G401 (cell line): ENCODE measurements at places on chromosomes 5 and 9.
A peak's percentile ranks its signal among the peaks of the same experiment; 100 is the strongest.

DNA sequence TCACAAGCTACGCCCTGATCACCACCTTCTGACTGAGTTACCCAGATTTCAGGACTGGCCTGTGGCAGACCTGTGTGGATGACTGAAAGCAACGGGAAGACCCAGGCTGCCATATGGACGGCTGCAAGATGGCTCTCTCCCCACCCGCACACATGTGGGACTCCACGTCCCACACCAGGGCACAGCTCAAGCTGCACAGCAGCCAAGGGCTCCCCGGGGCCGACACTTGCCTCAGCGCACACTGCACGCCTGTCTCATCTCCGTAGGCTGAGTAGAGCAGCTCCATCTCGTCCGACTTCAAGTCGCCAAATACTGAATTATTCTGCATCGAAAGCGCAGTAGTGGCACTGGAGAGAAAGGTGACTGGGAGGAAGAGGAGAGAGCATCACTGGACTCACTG is 14.5 kb downstream of the BRD9 start:
- DNase-seq: no peak

- DNase-seq: no peak
Observed at GRCh38 chr9:122551371-122551770, 1.5 kb upstream of the OR1N2 start.

DNA sequence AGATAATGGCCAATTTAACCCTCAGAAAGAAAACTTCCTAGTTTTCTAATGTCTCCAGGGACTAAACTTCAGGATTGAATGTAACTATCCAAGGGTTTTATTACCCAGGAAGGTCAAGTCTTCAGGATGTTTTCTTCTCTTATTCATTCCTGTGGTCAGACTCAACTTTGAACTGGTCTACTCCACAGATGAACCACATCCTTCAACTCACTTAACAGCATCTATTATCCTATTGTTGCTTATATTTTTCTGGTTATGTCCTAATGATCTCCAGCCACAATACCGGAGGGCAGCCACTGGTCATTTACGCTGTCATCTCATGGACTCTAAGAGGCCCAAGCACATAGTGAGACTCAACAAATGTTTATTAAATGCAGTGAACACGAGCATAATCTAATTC is 47.2 kb upstream of the LIFR start:
- no peak for DNase-seq

GRCh38 chr5:179766021-179766725 is 27.6 kb upstream of the LTC4S start:
- DNase-seq: no peak

GRCh38 chr5:167582283-167582682 is 709.2 kb upstream of the WWC1 start:
- no peak for DNase-seq

- no peak for DNase-seq
Observed at GRCh38 chr9:13210306-13210705, 69.2 kb downstream of the MPDZ start.

DNA sequence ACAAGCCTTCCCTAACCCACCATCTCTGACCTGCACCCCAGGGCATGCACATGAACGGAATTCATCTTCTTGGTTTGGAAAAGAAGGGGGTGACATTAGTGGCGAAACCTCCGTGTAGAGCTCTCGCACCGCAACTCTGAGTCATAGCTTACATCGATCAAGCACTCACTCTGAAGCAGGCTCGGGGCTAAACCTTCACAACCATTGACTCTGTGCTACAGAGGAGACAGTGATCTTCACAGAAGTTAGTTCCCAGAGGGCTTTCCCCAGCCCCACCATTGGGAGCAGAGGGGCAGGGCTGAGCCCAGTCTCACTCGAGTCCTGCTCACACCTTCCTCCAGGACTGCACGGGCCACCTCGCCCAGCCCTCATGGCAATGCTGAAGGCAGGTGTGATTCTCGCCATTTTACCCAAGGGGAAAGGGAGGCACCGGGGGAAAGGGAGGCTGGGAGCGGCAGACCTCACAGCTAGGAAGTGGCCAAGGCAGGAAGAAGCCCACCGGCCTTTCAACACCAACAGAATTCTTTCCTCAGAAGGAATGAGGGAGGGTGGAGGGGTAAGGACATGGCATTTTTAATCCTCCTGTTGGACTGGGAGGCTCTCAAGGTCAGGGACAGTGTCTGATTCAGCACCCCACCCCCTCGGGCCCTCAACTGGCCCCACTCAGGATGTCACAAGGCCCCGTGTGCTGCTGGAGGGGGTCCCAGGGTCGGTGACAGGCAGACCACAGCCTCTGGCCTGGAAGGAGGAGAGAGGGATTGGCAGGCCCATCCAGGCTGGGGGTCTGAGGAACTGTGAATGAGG is 25.9 kb upstream of the IL17B start:
- no peak for DNase-seq

DNA sequence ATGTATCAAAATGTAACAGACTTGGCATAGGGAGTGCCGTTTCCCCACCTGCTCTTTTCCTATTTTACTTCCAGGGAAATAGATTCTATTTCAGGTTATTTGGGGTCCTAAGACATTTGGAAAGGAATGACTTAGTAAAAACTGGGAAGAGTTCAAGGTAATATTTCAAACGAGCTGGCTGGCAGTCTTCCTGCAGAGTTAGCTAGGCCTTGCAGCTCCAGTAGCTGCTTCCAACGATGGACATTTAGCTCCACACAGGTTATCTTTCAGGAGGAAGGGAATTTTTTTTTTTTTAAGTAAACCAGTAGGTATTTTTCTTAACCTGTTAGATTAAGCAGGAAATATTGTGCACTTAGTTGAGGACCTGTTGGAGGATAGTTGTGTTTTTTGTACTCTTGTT is 45.2 kb downstream of the TLE4 start:
- DNase-seq: peak; percentile 59

DNA sequence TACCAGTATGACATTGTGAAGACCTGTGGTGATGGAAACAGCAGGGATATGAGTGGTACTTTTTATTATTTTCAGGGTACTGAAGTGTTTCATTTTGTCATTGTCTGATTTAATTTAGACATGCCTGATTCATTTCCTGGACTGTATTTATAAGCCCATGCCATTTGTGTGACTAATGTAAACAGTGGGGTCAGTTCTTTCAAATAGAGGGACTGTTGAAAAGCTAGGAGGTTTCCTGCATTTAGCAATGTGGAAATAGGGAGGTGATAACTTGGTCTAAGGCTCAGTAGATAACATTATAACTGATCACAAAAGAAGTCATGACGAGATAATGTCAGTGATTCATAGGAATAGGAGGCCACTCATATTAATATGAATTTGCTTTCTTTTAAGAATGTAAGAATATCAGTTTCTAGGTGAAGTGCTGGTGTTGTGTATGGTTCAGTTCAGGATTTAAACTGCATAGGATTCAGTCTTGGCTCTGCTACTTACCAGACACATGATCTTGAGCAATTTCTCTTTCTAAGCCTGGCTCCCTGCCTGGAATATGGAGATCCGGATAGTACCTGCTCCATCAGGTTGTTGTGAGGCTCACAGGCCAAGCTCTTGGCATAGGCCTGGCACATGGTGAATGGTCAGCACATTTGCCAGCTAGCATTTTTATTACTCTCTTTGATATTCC is 7.5 kb downstream of the RASGRF2 start:
- no peak for DNase-seq

- no peak for DNase-seq
Observed at GRCh38 chr5:111779922-111780292, 22.9 kb upstream of the NREP start.

- no peak for DNase-seq
Observed at GRCh38 chr5:37002176-37002751, 125.7 kb downstream of the NIPBL start.

GRCh38 chr5:73488806-73489205 is 9.4 kb upstream of the BTF3 start:
- no peak for DNase-seq

DNA sequence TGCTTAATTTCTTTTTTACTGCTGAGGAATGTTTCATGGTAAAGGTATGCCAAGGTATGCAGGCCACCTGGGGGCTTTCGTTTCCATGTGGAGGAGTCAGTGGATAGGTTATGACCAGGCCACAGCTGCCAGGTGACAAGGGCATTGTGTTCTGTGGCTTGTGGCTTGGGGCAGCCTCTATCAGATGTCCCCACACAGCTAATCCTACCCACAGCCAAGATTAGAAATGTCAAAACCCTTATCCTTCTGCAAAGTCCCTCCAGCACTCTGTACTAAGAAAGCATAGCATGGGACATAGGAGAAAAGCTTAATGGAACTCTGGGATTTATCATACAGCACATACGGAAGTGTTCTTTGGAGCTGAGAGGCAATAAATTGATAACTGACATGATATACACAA is 171.2 kb upstream of the S1PR3 start:
- no peak for DNase-seq

GRCh38 chr9:133734590-133735414 is 3.4 kb downstream of the SARDH start:
- no peak for DNase-seq

GRCh38 chr9:93573516-93573828 is 2.9 kb upstream of the PHF2 start:
- DNase-seq: no peak

DNA sequence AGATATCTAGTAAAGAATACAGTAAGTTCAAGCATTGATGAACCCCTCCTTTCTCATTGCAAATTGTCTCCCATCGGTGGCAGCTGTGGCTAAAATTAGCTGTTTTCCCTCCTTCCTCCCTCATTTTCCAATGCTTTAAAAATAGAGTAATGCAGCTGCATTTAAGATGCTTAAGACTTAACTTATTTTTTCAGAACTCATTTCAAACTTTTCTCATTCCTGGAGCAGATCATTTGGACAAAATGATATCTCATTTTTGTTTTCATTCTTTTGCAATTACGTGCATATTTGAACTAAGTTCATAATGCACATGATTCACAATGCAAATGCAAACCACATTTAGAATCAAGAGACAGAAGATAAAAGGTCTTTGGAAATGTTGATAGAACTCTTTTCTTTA is 14.6 kb downstream of the HSPB3 start:
- no peak for DNase-seq

GRCh38 chr5:178383919-178384815 is 151.6 kb upstream of the PHYKPL start:
- peak; percentile 70 for DNase-seq

- no peak for DNase-seq
Observed at GRCh38 chr5:164748861-164749260, 1243.4 kb downstream of the MAT2B start.

- no peak for DNase-seq
Observed at GRCh38 chr9:14822666-14823065, 87.6 kb downstream of the FREM1 start.

- DNase-seq: no peak
Observed at GRCh38 chr5:14186059-14186830, 43.1 kb downstream of the TRIO start.

- DNase-seq: no peak
Observed at GRCh38 chr9:108612513-108612912, 243.3 kb downstream of the ACTL7B start.

- no peak for DNase-seq
Observed at GRCh38 chr5:51731421-51732029, 348.3 kb downstream of the ISL1 start.

DNA sequence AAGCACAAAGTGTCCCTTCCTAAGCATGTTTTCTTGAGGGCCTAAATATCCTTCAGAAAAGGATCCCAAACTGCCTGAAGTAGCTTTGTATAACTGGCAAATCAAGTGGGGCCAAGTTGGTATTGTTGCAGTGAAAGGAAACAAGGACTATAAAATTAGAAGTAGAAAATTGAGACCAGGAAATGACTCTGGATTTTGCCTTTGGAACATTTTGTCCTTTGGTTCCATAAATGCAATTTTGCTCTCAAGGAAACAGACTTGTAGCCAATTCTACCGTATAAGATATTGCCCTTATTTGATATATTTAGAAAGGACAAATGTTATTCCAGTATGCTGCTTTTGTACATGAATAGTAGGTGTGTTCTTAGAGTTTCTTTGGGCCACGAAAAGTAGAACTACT is 34.4 kb downstream of the RABGAP1 start:
- DNase-seq: no peak

DNA sequence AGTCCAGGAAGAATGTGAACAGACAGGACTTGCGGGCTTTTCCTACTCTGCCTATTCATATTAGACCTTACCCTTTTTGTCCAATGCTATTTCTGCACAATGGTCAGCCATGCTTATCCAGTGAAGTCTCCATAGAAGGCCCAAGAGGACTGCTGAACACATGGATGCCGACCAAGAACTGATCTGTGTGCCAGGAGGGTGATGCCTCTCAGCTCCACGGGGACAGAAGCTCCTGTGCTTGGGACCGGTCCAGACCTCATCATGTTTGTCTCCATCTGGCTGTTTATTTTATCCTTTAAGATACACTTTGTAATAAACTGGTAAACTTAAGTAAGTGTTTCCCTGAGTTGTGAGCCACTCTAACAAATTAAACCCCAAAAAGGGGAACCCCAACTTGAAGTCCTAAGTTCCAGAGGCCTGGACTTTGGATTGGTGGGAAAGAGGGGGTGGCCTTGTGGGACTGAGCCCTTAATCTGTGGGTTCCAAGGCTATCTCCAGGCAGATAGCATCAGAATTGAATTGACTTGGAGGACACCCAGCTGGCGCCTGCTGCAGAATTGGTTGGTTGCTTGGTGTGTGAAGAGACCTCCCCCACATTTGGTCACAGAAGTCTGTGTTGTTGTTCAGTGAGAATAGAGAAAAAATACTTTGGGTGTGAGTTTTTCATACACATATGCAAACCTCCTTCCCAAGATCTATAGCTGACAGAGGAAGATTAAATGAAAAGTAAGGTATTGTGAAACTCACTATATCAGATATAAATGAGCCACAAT is 57.9 kb upstream of the ANKH start:
- DNase-seq: peak; percentile 70

- DNase-seq: no peak
Observed at GRCh38 chr5:167702014-167702413, 589.4 kb upstream of the WWC1 start.

DNA sequence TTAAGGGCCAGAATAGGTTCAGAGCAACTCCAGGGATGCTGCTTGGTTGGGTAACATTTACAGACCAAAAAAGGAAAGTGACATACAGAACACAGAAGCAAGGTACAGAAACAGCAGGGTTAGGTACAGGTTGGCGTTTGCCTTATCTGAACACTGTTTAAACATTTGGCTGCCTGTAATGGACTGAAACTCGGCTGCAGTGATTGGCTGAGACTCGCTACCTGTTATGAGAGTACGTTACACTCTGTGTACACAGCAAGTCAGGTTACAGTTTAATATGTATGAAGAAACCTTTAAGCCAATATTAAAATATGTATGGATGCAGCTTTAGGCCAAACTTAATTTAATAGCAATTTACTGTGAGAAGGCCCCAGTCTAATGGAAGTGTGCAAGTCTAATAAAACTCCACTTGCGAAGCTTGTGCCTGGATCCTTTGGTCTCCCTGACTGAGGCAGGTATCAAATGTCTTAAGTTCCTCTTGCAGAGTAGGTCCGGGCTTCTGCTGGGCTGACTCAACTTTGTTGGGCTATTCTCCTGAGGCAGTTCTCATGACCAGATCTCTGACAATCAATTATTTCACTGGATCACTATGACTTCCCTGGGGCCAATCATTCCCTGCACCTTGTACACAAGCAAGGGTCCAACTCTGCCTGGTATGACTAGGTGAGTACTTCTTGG is 204.9 kb downstream of the ZNF462 start:
- DNase-seq: no peak

- no peak for DNase-seq
Observed at GRCh38 chr9:111180811-111181210, 142.5 kb upstream of the LPAR1 start.
